ENCODE measurements at places on chromosomes 7 and 10. TPM values are rescaled to one million over a fixed set of nuclear protein-coding genes. Genes with fewer than 3 reads are reported as not detected.

Gene C10orf53
- not detected for total RNA-seq

Gene GOLGA7B
- 0.19 TPM for total RNA-seq

Gene SEC24C
- total RNA-seq: 51.4 TPM

Gene CALML5
- not detected for total RNA-seq

Gene KIFBP
- 23.8 TPM for total RNA-seq

Gene ACTL6B
- not detected for total RNA-seq

Gene ARHGEF5
- 8.8 TPM for total RNA-seq

Gene CALU
- total RNA-seq: 393 TPM

Gene TMEM176B
- total RNA-seq: 65.3 TPM

Gene WBP1L
- 61.4 TPM for total RNA-seq

Gene OPN4
- not detected for total RNA-seq

Gene STRA8
- not detected for total RNA-seq

Gene LRRC61
- 2.2 TPM for total RNA-seq

Gene TMEM168
- 18.7 TPM for total RNA-seq

Gene IFRD1
- 58.3 TPM for total RNA-seq

Gene WEE2
- not detected for total RNA-seq

Gene KAZALD1
- total RNA-seq: 6.5 TPM

Gene CYP3A4
- not detected for total RNA-seq

Gene GPR85
- total RNA-seq: 1.2 TPM

Gene KIF11
- total RNA-seq: 1.1 TPM

Gene PRTFDC1
- 7.2 TPM for total RNA-seq

Gene BMPER
- 7.1 TPM for total RNA-seq

Gene CDHR3
- 3.7 TPM for total RNA-seq

Gene TMEM236
- 2.2 TPM for total RNA-seq

Gene LRRD1
- total RNA-seq: 0.14 TPM

Gene C1QL3
- total RNA-seq: not detected

Gene C10orf143
- 3.2 TPM for total RNA-seq

Gene HMX3
- total RNA-seq: not detected

Gene LIPJ
- total RNA-seq: 0.14 TPM

Gene SYCE1
- 0.76 TPM for total RNA-seq

Gene IDI2
- not detected for total RNA-seq

Gene AGAP5
- total RNA-seq: 7.3 TPM

Gene MOGAT3
- total RNA-seq: not detected

Gene SCIN
- 0.29 TPM for total RNA-seq

Gene PHYHIPL
- 0.10 TPM for total RNA-seq

Gene TMEM140
- total RNA-seq: 12.2 TPM

Gene STAG3
- total RNA-seq: 1.2 TPM

Gene BMPR1A
- 68.0 TPM for total RNA-seq

Data from posterior vena cava (tissue), 2 donors.